ENCODE measurements at places on chromosomes 7 and 10.

- no peak for DNase-seq
These were observed 20.5 kb downstream of the NOM1 start for GRCh38 chr7:156969972-156970420.

DNA sequence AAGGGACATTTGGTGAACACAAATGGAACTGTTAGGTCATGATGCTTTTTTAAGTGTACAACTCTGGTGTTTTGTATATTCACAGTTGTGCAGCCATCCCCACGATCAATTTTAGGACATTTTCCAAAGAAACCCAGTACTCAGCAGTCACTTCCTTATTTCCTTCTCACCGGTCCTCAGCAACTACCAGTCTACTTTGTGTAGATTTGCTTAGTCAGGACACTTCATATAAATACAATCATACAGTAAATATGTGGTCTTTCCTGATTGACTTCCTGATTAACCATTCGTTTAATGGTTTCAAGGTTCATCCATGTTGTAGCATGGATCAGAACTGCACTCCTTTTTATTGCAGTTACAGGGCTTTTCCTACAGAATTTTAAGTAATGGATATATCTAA is 14.4 kb downstream of the SGPL1 start:
- DNase-seq = no peak

- DNase-seq = no peak
These were observed 22.7 kb upstream of the ZCCHC24 start for GRCh38 chr10:79468015-79468560.

GRCh38 chr7:49295146-49295545 is 370.8 kb downstream of the CDC14C start:
- no peak for DNase-seq

DNA sequence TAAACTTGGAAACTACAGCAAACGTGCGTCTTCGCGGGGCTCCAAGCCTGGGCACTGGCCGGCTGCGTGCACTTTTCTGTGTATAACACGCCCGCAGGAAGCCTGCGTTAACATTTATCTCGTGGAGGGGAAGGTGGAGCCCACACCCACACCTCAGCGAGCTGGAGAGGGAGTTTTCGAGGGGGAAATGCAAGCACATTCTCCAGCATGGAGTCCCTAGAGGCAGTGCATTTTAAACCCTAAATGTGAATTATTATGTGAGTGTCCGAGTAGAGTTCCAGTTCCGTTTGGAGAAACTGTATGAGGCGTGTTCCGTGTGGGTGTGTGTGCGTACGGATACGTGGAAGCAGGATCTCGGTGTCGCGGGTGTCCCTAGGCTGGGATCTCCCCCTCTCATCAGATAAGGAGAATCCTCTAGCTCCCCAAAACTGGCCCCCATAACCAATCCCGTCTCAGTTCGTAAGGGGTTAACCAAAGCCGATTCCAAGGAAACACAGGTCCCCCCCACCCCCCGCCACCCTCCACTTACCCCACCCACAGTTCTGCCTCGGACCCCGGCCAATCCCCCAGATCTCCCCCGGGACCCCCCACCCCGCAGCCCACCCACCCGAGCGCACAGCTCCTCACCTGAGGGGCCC is 403 bp downstream of the CDK6 start:
- no peak for DNase-seq

GRCh38 chr7:113294750-113295149 is 176.4 kb upstream of the SMIM30 start:
- no peak for DNase-seq

DNA sequence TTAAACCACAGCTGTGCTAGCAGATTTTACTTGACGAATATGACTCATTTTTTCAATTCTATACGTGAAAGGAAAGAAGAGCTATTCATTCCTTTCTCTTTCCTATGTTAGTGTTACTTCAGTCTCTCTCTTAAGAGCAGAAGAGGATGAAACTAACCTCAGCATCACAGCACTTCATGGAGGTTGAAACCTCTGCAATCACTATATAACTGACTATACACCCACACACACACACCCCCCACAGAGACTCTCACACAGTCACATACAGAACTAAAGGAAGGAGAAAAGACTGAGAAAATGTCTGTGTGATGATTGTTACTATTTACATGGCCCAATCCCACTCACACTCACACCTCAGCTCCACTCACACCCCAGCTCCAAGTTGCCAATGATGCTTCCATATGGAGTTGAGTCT is 104.2 kb downstream of the KIF20B start:
- peak; percentile 32 for DNase-seq

- no peak for DNase-seq
These were observed 159.3 kb downstream of the NRCAM start for GRCh38 chr7:108296911-108297310.

DNA sequence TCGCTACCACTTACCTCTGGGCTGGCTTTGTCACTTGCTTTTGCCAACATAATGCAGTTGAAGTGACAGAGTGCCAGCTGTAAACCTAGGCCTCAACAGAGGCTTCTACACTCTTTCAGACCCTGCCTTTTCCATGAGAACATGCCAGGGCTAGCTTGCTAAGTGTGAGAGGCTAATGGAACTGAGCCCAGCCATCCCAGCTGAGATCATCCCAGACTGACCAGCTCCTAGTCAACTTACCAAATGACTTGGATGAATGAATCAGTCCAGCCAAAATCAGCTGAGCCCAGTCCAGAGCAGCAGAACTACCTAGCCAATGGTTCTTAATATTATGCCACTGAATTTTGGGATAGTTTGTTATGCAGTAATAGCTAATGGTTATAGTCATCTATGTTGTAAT is 34.7 kb upstream of the MKLN1 start:
- no peak for DNase-seq

DNA sequence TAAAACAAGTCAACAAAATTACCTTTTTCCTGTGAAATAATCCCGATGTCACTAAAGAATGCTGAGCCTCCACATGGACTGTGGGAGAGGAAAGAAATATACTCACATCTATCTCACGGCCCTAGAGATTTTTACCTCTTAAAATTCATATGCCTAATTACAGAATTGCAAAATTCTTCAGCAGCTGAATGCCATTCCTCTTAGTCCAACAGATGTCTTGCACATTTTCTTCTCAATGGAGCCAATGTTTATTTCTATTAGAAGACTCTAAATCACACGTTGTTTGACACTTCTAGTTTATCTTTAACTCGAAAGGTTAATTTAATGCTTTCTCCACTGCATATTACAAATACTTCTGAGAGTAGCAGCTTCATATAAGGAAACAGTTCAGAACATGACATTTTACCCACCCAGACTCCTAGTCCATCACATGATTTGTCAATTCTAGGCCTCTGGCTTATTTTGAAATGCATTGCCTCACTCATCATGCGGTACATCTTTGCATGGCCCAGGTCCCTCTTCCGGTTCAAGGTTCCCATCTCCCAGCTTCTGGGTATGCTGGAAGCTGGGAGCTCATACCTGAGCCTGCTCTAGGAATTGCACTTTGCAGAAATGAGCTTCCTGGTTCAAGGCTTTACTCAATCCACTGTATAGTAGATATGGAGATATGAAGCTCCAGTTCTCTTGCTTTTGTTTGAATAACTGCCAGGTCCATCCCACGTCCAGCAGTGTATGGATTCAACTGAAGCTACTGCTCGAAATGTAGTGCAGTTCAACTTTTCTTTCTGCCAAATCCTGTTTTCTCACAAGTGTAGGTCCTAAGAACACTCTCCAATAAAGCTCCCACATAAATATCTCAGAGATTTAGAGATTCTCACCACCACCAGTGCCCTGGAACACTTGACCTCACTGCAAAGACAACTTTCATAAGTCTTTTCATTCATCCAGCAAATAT is 306.2 kb downstream of the GPR37 start:
- no peak for DNase-seq

- DNase-seq = no peak
These were observed 176.2 kb downstream of the PTEN start for GRCh38 chr10:88039496-88040200.

- DNase-seq = no peak
These were observed 3.4 kb downstream of the KCNIP2 start for GRCh38 chr10:101840102-101840684.

DNA sequence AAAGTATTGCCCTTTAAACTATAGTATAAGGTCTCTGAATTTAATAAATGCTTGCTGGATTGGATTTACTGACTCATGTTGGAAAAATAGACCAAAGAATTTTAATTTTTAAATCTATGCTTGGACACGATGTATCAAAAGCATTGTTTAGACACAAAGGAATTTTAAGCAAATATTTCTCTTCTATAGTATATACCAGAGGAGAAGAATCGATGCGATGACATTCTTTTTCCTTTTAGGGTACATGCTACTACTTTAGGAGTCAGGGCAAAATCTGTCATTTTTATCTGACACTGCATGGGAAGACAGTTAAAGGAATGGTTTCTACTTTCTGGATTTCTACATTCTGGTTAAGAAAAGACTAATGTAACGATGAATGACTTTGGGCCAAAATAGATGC is 339.9 kb downstream of the BMPER start:
- DNase-seq = no peak

GRCh38 chr7:86949052-86949778 is 110.2 kb downstream of the ELAPOR2 start:
- no peak for DNase-seq

GRCh38 chr10:69578508-69578991 is 5.3 kb upstream of the NEUROG3 start:
- DNase-seq = no peak

GRCh38 chr10:127157506-127158200 is 38.7 kb downstream of the INSYN2A start:
- no peak for DNase-seq

DNA sequence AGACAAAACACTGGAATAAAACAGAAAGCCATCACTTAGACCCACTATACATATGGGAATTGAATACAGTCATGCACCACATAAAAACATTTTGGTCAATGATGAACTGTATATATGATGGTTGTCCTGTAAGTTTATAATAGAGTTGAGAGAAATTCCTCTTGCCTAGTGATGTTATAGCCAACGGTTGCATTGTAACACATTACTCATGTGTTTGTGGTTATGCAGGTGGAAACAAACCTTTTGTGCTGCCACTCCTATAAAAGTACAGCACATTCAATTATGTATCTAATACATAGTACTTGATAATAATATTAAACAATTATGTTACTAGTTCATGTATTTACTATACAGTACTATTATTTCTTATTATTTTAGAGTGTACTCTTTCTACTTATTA is 381.2 kb upstream of the MBL2 start:
- no peak for DNase-seq

DNA sequence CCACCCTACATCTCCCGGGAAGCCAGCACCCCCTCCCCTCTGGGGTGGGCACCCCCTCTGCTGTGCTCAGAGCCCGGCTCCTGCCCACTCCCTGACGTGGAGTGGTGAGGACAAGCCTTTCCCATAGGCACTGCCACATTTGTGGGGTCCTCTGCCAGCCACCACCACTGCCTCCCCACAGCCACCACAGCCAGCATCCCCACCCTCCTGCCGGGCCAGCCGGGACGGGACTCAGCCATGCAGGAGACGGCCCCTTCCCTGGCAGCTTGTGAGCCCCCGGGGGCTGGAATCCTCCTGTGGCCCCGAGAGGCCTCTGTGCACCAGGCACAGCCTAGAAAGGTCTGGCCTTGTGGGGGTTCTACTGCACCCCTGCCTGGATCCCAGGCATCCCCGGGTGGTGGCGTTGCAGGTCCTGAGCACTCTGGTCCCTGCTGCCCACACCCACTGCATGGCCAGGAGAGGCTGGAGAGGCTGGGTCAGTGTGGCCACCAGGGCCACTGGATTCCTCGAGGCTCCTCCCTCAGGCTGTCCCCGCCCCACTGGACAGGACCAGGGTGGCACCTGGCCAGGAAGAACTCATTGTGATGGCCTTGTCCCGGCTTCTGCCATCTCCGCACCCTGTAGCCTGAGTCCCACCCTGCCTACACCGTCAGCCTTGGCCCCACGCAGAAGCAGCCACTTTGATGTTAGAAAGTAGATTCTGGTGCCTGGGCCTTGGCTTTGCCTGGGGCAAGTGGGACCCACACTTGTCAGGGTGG is 148.0 kb downstream of the EBF3 start:
- no peak for DNase-seq

- DNase-seq = no peak
These were observed 961.5 kb downstream of the PCDH15 start for GRCh38 chr10:53839440-53840039.

- no peak for DNase-seq
These were observed 83.5 kb upstream of the WAC start for GRCh38 chr10:28449382-28449781.

DNA sequence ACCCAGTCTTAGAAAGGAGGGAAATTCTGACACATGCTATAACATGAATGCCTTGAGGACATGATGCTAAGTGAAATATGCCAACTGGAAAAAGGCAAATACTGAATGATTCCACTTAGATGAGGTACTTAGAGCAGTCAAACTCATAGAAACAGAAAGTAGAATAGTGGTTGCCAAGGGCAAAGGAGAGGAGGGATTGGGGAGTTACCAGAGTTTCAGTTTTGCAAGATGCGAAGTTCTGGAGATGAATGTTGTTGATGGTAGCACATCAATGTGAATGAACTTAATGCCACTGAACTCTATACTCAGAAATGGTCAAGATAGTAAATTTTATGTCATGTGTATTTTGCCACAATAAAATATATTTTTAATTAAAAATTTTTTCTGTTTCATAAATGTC is 38.9 kb downstream of the DRGX start:
- no peak for DNase-seq

GRCh38 chr7:2894118-2894940 is 50.2 kb upstream of the GNA12 start:
- DNase-seq = peak; percentile 37

DNA sequence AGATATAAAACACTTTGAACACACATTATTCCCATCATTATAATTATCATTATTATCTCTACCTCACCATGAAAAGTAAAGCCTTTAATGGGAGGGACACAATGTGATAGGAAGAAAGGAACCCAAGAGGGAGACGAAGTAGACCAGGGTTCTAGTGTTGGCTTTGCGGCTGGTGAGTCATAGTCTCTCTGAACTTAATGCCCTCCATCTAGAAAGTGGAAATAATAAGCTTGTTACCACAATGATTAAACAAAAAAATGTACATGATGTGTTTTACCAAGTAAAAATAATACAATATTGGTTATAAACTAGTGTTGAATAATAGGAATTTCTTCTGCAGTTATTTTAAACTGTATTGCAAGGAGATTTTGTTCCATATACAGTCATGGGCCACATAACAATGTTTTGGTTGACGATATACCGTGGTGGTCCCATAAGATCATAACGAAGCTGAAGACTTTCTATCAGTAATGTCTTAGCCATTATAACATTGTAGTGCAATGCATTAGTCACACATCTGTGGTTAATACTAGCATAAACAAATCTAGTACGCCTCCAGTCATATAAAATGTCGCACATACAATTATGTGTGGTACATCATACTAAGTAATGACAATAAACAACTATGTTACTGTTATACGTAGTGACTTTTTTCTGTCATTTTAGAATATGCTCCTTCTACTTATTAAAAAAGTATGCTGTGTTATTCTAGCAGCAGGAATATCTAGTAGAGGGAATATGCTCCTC is 450.6 kb upstream of the SORCS1 start:
- DNase-seq = no peak

GRCh38 chr10:116868198-116868676 is 18.9 kb downstream of the ENO4 start:
- DNase-seq = no peak

DNA sequence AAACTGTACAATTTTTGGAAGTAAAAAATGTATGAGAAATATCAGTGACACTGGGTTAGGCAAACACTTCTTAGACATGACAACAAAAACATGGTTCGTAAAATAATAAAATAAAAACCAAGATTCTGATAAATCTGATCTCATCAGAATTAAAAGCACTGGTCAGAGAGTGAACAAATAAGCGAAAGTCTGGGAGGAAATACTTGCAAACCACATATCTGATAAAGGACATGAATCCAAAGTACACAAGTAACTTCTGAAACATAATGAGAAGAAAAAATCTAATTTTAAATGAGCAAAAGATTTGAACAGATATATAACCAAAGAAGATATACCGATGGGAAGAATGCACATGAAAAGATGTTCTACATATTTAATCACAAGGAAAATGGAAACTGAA is 91.5 kb downstream of the RTKN2 start:
- no peak for DNase-seq
